Lung (tissue), 17 donors: ENCODE measurements at places on chromosomes 2 and 18.
A peak's percentile ranks its signal among the peaks of the same experiment; 100 is the strongest.

DNA sequence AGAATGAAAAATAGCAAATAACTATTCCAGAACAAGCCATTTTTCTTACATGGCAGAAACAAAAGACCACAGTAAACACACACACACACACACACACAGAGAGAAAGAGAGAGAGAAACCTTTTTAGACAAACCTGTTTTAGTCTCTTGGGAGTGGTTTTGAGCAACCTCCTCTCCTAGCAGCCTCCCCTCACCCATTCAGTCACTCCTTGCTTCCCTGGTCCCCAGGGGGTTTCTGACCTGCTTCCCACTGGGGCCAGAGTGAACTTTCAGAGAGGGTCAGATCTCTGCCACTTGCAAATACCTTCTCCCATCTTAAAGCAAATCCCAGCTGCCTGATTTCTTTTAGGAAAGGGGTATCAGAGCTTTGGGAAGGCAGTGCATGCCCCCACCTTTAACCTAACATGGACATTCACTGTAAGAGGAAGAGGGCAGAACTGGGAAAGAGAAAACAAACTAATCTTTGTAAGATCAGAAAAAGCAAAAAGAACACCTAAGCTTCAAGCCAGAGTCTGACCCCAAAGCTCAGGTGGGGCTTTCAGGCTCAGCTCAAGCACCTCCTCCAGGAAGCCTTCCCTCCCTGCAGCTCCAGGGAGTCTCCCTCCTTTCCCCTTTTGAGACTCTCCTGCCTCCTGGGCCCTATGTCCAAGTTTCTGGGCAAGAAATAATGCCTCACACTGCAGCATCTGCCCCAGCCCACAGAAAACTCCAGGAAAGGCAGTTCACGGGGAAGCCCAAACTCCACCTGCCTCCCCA lies 2.7 kb downstream of the SDC1 start:
- H3K4me3 ChIP-seq = no peak overlapping the region
- peak overlapping the region; percentile 82 for H3K27ac ChIP-seq
- H3K27me3 ChIP-seq = no peaks in the 10 kb centered on the region
- no peak for DNase-seq
- H3K4me1 ChIP-seq = no peaks in the 10 kb centered on the region

- no peaks in the 10 kb centered on the region for H3K27me3 ChIP-seq
- no peak overlapping the region for H3K27ac ChIP-seq
- H3K36me3 ChIP-seq = no peaks in the 10 kb centered on the region
- no peak for DNase-seq
- H3K4me3 ChIP-seq = no peak overlapping the region
Measured at GRCh38 chr2:219406861-219407230, 11.3 kb upstream of the DES start.

DNA sequence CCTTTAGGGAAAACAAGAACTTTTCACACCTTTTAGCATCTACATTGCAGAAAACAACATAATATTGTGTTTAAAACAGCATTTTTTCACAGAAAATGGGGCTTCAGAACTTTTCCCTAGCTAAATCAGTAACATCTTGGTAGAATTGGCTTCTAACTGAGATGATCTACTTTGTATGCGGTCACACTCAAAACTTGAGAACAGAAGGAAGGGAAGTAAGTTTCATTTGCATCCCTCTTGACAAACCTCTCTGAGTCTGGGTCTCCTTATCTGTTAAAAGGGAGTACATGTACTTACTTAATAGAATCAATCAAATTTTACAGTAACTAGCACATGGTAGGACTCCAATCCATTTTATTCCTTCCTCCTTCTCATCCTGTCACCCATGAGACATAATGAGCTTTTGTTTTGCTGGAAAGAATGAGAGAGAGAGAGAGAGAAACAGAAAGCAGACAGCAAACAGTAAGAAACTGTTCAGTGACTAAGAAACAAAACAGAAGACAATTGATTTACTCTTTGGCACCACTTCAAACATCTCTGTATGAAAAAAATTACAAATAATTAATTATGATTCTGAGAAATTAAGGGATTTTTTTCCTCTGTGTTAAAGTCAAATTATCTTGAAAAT lies 387.3 kb downstream of the SATB2 start:
- H3K27ac ChIP-seq = no peak overlapping the region
- no peaks in the 10 kb centered on the region for H3K4me1 ChIP-seq
- no peak for DNase-seq
- H3K4me3 ChIP-seq = no peak overlapping the region

DNA sequence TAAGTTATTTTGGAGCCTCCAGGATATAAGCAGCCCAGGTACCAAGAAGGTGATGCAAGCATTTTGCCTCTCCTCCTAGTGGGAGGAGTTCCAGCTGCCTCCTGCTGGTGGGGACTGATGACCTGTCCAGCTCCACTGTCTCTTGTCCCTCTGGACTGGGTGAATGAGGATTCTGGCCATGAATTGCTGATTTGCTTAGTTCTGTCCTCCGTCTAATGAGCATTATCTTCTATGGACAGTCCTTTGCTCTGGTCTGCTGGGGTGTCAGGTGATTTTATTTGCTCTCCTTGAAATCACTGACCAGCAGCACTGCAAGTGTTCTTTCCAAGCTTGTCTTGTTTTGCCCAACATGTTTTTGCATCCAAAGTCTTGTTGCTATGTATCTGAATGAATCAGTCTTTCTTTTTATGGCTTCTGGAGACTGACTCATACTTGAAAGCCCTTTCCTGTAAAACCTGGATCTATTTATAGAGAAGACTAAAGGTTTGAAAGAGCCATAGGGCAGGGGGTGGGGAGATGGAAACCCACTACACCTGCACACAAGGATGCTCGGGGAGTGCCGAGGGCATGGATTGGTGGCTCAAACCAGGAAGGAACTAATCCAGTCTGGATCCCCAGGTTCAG lies 40.5 kb upstream of the EFHD1 start:
- H3K27ac ChIP-seq = no peak overlapping the region
- no peak overlapping the region for H3K4me3 ChIP-seq
- H3K27me3 ChIP-seq = no peaks in the 10 kb centered on the region
- H3K4me1 ChIP-seq = no peaks in the 10 kb centered on the region

DNA sequence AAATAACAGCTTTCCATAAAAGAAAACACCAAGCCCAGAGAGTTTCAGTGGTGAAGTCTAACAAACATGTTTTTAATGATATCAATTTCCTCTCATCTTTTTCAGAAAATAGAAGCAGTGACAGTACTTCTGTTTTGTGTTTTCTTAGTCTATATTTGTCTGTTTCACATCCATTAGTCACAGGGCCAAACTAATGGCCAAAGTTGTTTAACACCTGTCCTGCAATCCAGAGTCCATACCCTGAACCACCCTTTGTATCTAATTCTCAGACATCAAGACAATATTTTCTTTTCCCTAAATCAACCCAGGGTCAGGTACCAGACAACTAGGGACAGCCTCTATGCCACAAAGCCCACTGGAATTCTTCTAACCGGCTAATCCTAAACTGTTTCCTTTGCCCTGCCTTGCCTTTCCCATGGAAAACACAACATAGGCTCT lies 25.9 kb downstream of the TMSB10 start:
- no peaks in the 10 kb centered on the region for H3K36me3 ChIP-seq
- no peak overlapping the region for H3K27ac ChIP-seq
- no peaks in the 10 kb centered on the region for H3K27me3 ChIP-seq
- H3K4me3 ChIP-seq = no peak overlapping the region
- H3K4me1 ChIP-seq = no peaks in the 10 kb centered on the region
- no peak for DNase-seq

DNA sequence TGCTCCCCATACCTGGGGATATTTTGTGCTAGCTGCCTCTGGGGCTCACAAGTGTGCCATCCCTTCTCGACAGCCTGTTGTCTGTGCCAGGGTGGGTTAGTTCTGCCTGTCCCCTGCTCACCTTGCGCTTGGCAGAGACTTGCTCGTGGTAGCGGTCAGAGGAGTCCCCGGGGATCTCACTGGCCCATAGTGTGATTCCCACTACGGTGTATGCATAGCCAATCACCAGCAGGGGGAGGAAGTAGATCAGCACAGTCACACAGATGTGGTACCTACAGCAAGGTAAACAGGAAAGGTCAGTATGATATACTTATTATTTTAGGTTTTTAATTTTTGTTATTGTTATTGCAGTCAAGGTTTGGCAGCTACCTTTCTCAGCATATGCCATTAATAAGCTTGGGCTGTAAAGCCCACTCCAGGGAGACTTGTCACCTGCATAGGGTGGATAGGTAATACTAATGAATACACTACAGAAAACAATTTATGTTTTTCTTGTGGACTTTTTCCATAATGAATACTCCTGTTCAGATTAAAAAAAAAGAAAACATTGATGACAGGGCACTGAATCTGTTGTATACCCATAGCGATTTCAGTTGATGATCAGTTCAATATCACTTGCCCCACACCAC lies 95.2 kb downstream of the POLE4 start:
- no peaks in the 10 kb centered on the region for H3K4me1 ChIP-seq
- H3K4me3 ChIP-seq = no peak overlapping the region
- H3K36me3 ChIP-seq = no peaks in the 10 kb centered on the region
